T-helper 17 cell (primary cell): ENCODE measurements at places on chromosomes 7 and 10.

DNA sequence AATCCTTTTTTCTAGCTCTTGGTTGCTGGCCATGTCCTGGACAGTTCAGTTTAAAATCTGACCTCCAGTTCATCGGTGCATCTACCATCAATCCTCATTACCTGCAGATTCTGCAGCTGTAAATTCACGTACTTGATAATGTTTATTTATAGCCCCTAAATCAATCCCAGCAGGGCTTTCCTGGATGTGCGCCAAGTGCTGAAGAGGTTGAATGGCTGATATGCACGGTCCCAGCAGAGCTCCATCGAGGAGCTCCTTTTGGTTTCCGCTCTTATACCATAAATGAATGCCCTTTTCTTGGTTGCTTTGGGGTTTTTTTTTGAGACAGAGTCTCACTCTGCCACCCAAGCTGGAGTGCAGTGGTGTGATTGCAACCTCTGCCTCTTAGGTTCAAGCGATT, 91.2 kb upstream of the CCZ1B start:
- H3K27me3 ChIP-seq: peaks cover 23% of the 10 kb centered on the region
- no peaks in the 10 kb centered on the region for H3K4me1 ChIP-seq
- H3K27ac ChIP-seq: no peak overlapping the region
- DNase-seq: no peak
- peaks cover 4% of the 10 kb centered on the region for H3K36me3 ChIP-seq

DNA sequence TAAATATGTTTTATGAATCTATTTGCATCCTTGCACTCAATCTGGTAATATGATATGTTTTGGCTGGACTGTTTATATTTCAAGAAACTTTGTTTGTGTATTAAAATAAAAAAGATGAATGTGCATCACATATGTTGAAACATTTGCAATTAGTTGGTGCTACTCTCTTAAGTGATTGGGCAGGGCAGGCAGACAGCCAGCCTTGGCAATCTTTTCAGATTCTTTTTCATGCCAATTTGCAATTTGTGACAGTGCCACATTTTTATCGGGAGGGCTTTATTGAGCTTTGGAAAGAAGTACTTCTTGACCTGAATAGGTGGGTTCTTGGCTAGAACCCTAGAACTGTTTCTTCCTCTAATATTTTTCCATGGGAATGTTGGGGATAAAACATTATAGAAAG, 152.2 kb downstream of the NXPH1 start:
- H3K27ac ChIP-seq: no peak overlapping the region
- H3K27me3 ChIP-seq: no peaks in the 10 kb centered on the region
- H3K4me1 ChIP-seq: no peaks in the 10 kb centered on the region
- no peaks in the 10 kb centered on the region for H3K36me3 ChIP-seq
- no peak for DNase-seq

GRCh38 chr7:122136639-122137245, 7.3 kb downstream of the AASS start:
- H3K27me3 ChIP-seq: no peaks in the 10 kb centered on the region
- no peaks in the 10 kb centered on the region for H3K36me3 ChIP-seq
- H3K27ac ChIP-seq: peak overlapping the region; percentile 14
- H3K4me1 ChIP-seq: peaks cover 17% of the 10 kb centered on the region

GRCh38 chr10:112082120-112082519, 101.4 kb downstream of the GPAM start:
- H3K27ac ChIP-seq: no peak overlapping the region
- H3K4me3 ChIP-seq: no peak overlapping the region
- H3K36me3 ChIP-seq: peaks cover 6% of the 10 kb centered on the region
- DNase-seq: no peak

- H3K27ac ChIP-seq: no peak overlapping the region
- H3K4me1 ChIP-seq: peaks cover 2% of the 10 kb centered on the region
- no peaks in the 10 kb centered on the region for H3K36me3 ChIP-seq
- H3K4me3 ChIP-seq: no peak overlapping the region
Measured at GRCh38 chr7:94418851-94419250, 24.2 kb downstream of the COL1A2 start.
